ENCODE measurements at places on chromosomes 1 and 21.

DNA sequence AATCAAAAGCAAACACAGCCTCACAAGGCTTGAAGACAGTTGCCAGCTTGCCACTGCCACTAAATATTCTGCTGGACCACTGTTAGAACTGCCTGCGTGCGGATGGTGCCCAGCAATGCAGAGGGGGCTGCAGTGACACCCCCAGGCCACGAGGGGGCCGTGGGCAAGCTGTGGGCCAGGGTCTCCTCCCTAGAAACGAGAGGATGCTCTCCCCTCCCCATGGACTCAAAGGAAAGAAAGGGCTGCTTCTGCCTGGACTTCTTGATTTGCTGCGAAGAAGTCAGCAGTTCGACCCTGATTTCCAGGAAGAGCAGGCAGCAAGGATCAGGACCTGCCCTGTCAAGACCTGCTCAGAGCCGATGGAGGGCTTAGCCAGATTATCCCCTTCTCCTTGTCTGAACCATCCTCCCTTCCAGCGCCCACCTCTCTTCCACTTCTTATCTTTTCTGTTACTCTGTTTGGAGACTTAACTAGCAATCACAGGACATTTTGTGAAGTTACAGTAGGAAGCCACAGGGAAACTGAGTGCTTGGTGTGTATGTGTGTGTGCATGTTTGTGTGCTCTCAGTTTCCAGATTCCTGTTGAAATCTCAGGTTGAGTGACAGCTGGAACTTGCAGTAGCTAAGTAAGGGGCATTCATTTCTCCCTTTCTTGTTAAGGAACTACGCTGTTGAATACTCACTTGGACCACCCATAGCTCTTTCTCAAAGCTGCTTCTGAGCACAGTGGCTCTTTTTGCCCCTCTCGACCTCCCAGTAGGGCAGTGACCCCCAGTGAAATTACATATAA lies 2.7 kb downstream of the MAN1C1 start:
- no peak for DNase-seq

GRCh38 chr1:33578557-33579448 lies 106.4 kb downstream of the ZSCAN20 start:
- no peak for DNase-seq

DNA sequence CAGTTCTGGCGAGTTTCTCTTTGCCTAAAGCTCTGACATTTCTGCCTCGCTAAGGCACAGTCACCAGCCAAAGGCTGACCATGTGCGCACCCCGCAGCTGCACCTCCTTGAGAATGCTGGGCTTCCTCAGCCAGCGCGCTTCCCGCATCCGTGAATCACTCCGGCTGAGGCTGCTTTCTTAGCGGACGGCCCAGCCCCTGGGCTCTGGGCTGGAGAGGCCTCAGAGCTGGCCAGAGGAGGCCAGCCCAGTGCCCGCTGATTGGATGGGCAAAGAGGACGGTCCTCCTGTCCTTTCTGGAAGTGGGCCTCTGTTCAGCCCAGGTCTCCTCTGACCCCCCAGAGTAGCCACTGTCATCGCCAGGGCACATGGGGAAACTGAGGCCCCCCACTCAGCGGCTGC lies 56.1 kb downstream of the PRDM16 start:
- DNase-seq: no peak

- no peak for DNase-seq
Observed at GRCh38 chr1:154206196-154206595, at the start of gene CFAP141. TSS of gene CFAP141 (minus strand) at chr1:154206333. CDS start at chr1:154206307, 26 bp downstream.

DNA sequence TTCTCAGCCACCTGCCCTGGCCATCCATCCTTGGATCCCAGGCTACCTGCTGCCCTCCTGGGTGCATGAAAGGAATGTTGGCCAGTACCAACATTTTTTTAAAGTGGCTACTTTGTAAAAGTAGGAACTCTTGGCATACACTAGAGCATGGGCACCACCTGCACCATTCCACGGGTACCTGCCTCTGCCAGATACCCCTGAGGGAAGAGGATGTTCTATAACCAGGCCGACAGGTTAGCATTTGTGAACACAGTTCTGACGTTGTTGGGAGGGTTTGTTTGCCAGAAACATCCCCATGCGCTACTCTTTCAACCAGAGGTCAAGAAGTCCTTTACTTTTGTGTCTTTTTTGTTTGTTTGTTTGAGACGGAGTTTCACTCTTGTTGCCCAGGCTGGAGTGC lies 43.0 kb downstream of the EVA1C start:
- no peak for DNase-seq

DNA sequence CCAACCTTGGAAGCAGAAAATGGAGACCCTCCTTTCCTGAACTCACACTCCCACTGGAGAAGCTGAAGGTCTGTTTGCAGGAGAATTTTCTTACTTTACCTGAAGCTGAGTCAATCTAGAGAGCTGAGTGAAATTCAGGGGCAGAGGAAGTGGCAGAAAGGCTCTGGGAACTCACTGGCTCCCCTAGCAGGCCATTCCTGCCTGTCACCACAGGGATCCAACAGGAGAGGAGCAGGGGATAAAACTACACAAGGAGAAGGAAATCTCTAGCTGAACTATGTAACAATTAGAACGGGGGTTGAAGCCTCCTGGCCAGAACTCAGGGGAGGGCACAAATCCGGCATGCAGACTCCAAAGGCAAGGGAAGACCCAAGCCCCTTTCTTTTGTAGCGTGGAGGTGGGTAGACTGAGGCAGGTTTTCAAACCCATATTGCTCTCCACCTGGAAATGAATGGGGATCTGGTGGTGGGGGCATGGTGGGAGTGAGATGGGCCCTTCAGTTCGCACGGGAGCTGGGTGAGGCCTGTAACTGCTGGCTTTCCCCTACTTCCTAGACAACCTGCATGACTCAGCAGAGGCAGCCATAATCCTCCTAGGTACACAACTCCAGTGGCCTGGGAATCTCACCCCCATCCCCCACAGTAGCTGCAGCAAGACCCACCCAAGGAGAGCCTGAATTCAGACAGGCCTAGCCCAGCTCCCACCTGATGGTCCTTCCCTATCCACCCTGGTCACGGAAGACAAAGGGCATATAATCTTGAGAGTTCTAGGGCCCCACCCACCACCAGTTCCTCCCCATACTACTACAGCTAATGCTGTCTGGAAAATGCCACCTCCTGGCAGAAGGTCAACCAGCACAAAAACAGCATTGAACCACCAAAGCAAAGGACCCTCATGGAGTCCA lies 158.1 kb downstream of the LTN1 start:
- DNase-seq: no peak

GRCh38 chr1:150928286-150928685 lies 2.1 kb downstream of the SETDB1 start:
- no peak for DNase-seq

DNA sequence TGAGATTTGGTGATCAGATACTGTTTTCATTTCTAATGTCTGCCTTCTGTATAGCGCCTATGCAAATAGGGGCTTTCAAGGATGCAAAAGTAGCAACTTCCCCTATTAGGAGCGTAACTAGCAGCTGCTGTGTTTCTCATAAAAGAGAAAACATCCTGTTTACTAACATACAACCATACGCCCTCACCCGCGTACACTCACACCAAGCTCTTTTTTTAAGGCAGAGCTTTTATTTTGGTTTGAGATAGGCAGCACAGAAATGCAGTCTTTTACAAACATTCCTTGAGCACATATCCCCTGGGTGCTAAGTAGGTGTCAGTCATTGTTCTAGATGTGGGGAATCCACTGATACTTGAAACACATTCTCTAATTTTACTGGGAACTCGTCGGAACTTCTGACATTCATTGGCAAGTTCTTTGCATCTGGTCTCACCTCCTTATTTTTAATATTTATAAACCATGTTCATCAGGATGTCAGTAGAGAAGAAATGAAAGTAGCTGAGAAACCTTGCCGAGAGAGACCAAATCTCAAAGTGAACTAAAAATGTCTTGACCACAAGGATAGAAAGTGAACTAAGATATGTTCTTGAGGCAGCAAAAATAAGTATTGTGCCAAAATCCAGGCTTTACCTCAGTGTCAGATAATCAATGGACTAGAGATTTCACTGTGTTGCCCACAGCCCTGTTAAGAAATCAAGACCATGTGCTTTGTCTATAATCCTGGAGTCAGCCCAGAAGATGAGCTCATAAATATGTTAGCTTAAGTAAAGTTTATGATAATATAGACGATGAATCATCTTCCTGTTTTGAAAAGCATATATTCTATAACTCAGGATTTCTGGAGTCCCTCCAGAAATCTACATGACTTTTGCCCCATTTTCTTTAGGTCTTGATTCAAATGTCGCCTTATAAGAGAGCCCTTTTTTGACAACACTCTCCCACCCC lies 350.9 kb downstream of the ST6GALNAC3 start:
- DNase-seq: no peak

- no peak for DNase-seq
Observed at GRCh38 chr1:54421101-54421504, 14.9 kb upstream of the SSBP3 start.

GRCh38 chr1:21834666-21835065 lies 22.6 kb downstream of the LDLRAD2 start:
- no peak for DNase-seq

- no peak for DNase-seq
Observed at GRCh38 chr1:200354243-200354642, 55.6 kb downstream of the ZNF281 start.

- no peak for DNase-seq
Observed at GRCh38 chr1:108327534-108328466, 83.9 kb upstream of the NBPF4 start.

- peak; percentile 95 for DNase-seq
Observed at GRCh38 chr1:26126321-26127084, 14.9 kb downstream of the PDIK1L start.

DNA sequence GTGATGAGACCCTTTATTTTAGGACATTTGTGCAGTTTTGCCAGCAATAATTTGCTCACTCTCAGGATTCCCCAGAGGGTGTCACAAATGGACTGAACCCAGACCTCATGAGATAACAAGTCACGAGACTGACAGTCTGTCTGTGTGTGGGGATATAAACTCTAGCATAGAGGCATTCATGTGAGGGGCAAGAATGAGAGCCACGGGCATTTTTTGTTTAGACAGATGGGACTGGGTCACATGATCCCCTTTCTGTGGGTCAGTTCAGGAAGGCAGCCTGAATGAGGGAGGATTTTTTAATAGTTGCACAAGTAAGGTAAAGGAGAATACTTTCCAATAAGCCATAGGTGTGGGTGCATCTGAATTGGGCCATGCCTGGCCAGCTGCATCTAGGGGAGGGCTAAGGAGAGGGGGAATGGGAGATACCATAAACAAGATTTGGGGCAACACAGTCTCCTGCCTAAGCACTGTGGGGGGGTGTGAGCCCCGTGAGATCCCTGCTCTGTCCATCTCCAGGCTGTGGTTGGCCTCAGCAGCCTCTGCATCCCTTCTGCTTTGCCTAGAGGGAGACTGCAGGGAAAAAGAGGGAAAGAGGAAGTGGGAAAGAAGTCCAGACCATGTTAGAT lies 66.6 kb downstream of the NAV1 start:
- no peak for DNase-seq

- no peak for DNase-seq
Observed at GRCh38 chr1:1128454-1129139, 12.7 kb upstream of the C1orf159 start.

DNA sequence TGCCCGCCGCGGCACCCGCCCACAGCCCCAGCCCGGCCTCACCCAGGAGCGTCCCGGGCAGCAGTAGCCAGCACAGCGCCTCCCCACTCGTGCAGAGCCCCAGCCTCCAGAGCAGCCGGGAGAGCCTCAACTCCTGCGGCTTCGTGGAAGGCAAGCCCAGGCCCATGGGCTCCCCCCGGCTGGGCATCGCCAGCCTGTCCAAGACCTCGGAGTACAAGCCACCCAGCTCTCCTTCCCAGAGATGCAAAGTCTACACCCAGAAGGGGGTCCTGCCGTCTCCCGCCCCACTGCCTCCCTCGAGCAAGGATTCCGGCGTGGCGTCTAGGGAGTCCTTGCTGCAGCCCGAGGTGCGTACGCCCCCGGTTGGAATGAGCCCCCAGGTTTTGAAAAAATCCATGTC lies 531.2 kb downstream of the KIF26B start:
- DNase-seq: no peak

DNA sequence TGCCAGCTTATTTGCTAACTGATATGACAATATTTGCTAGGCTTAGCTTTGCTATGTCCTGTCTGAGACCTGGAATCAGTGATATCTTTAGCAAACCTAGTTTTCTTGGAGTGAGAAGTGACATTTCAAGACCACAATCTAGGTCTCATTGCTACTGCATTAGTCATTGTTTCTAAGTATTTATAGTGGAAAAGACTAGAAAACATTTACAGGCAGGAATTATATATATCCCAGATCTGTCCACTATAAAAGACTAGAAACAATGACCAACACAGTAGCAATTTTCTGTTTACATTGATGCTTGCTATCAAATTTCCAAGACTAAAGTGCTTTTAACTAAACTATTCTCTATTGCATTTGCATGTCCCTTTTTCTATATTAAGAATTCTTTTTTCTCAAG lies 5.0 kb upstream of the RGS18 start:
- no peak for DNase-seq

GRCh38 chr1:36605942-36606640 lies 123.4 kb upstream of the CSF3R start:
- DNase-seq: no peak

- no peak for DNase-seq
Observed at GRCh38 chr1:9128520-9129265, at the start of gene GPR157. TSS of gene GPR157 (minus strand) at chr1:9129102. CDS start at chr1:9129027, 75 bp downstream.

GRCh38 chr21:15333951-15334350 lies 269.2 kb upstream of the NRIP1 start:
- DNase-seq: no peak

GRCh38 chr1:234206651-234207284 lies 166.5 kb upstream of the COA6 start:
- no peak for DNase-seq

GRCh38 chr1:86750076-86750475 lies 45.7 kb downstream of the SH3GLB1 start:
- DNase-seq: no peak

GRCh38 chr1:31910933-31911332 lies 27.2 kb downstream of the PTP4A2 start:
- no peak for DNase-seq

DNA sequence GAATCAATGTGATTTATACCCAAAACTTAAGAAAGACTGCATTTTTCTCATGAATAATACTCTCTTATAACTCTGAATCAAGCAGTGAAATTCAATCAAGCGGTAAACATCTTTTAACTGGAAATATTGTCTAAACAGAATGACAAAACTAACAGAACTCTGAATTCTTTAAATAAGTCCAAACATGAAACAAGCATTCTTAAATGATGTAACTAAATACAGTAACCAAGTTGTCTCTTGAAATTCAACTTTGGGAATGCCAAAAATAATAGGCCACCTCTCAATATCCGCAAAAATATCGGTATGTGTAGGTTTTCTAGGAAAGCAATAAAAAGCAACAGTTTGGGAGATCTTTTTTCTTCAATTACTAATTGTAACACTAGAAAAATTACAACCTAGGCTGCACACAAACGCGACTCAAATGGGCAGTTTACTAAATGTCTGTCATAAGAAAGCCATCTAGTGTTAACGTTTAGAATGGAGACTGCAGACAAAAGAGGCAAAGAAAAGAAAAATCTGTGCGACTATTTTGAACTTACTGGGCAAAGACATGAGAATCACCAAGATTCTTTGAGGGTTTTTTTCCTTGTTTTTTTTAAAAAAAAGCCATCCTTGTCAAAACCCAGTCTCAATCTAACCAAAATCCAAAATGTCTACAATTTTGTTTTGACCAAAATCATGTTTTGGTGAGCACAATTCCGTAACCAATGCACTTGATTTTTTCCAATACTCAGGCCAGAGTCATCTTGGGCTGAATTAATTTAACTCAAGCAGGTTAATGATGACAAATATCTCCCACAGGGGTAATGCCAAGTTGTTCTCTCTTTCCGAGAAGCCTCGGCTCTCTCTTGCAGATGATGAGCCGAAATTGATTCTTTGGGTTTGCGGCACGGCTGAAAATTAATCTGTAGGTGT lies 1.3 kb downstream of the SIPA1L2 start:
- no peak for DNase-seq

Measured in NCI-H187 treated with DMSO at 0.1 percent for 48 hours (cell line).